Stimulated activated CD8-positive, alpha-beta memory T cell treated with anti-CD3 and anti-CD28 coated beads, Interleukin-2, amount 100 ng/mL, for 1 hour (primary cell): ENCODE measurements at places on chromosomes 12 and 14.

GRCh38 chr12:2391740-2392331 lies 339.0 kb downstream of the CACNA1C start:
- no peak for DNase-seq

GRCh38 chr14:99777951-99778350 lies 15.3 kb upstream of the EML1 start:
- DNase-seq = no peak

DNA sequence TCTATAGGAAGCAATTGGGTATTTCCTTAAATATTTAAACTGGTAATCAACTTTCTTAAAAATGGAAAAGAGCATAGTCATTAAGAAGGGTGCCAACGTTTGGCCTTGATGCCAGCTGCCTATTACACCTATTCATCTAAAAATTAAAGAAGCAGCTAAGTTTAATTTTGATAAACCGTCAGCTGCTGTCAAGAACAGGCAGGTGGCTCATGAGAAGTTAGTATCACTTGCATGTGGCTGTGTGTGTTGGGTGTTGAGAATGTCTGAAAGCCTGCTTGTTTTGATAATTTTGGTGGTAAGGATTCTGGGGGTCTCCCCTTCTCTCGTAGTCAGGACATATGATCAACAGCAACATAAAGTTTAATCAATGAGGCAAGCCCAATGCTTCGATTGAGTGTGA lies 6.5 kb downstream of the GLRX5 start:
- DNase-seq = no peak

GRCh38 chr14:88245321-88245720 lies 77.7 kb downstream of the KCNK10 start:
- no peak for DNase-seq

DNA sequence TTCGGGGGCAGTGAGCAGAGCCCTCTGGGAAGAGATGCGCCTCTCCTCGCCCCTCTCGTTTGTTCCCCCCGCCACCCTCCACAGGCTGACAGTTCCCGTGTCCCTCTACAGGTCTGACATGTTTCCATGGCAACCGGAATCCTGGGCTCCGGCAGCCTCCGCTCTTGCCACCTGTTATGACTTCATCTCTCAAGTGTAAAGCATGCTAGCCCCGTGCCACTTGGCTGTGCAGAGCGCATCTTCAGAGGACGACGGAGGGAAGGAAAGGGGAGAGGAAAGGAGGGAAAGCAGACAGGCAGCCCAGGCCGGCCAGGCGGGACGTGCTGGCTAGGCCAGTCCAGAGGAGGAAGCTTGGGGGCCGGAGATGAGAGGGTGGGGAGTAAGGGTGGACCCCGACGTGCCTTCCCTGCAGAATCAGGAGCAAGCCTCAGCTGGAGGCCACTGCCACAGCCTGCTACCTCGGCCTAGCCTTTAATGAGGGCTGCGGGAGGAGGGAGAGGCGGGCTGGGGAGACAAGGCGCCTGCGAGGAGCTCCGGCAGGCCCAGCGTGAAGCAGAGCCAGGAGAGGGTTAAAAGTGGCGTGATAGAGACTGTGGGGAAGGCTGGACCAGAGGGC lies 214.3 kb downstream of the DPF3 start:
- no peak for DNase-seq

DNA sequence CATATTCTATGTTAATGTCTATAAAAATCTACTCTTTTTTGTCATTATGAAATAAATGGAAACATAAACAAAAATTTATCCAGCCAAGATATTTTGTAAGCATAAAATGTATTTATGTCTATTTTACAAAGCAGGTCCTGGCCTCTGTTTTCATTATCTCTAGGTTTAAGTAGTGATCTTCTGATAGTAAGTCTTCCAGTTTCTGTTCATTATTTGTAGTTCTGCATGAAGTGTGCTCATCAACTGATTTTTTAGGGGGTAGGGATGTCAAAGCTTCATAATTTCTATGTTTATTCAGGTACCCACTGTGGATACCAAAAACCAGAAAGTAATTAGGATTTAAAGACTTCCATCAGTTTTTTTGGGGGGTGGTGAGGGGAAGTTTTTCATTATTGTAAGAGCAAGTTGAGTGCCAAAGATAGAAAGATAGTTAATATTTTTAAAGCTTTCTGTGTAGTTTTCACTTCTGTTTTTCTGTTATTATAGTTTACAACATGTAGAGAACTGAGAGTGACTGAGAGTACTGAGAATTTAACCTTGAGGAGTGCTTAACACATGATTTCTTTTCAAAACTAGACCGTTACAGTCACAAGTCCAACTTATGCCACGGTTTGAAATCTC lies 30.6 kb upstream of the LMO3 start:
- DNase-seq = no peak

- DNase-seq = no peak
These were observed 62.7 kb upstream of the KCNH3 start for GRCh38 chr12:49476091-49476490.

DNA sequence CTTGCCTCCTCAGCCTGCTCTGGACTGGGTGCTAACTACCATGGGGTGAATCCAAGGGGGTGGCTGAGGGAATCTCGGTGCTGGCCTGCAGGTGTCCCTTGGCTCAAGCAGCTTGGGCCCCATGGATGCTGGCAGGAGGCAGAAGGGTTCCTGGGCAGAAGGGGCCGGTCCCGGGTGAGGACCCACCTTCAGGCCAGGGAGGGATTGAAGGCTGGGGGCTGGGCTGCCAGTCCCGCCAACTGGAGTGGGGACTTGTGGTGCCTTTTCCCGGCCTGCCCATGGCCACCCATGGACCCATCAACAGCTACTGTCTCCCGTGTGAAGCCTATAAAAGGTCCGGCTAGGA lies 550.1 kb downstream of the SLC6A15 start:
- no peak for DNase-seq

DNA sequence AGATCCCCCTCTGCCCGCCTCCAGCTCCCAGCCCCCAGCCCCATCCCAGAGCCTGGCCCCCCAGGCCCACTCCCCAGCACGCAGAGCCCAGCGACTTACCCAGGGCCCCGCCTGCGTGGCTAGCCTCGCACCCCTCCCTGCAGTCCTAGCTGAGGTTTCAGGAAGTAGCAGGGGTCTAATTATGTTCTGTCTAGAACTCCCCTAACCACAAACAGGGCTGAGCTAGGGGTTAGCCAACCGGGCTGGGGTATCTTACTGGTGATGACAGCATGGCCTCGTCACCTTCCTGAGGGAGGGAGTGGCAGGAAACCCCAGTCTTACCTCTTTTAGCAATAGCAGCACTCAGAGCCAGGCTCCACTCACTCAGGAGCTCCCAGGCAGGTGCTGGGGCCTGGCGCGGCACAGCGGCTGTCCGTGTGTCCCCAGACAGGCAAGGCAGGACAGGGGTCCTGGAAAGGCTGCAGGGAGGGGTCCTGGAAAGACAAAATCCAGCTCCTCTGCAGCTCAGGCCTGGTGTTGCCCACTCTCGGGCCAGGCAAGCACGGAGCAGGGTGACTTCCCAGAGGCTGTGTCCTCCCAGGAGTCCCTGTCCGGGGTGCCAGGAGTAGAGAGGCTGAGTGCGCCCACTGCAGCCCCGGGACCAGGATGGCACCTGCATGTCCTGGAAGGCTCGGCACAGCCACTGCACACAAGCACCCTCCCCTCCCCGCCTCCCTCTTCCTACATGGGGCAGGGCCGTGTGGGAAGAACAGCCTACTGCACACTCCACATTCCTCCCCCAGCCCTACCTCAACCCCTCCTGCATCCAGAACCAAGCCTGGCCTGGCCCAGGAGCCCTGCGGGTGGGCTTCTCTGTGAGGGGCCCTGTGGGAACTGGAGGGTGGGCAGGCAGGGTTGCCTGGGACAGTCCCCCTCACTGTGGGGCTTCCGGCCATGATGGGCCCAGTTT lies at the start of gene GPR132:
TSS of gene GPR132 (minus strand) at position 151 of the 949 bp plus-strand sequence. CDS start 10,010 bp downstream, outside the sequence.
- peak; percentile 81 for DNase-seq

DNA sequence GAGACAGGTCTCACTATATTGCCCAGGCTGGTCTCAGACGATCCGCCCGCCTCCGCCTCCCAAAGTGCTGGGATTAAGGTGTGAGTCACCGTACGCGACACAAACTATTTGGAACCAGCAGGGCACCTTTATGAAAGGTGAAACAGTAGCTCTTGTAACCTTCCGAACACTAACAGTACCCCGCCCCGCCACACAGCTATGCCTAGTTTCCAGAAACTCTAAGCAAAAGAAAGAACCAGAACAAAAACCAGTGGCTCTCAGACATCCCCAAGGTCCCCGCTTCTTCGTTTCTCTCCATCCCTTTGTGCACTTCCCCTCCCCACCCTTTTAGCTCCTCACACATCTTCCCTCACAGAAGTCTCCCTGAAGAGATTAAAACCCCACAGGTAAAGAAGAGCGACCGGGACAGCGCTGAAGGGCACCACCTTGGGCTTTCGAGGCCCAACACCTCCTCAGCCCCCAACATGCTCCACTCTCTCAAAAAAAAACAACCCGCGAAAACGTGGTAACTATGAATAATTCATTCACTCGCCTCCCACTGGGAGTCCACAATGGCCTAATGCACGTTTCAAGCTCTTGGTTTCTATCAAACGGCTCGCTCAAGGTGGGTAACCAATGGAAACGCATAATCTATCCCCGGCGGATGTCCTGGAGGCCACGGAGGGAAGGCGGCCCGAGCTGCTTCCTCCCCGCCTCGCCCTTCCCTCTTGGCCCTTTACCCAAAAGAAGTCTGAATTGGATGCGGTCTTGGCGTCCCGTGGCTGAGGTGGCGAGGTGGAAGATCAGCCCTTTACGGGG lies 877 bp downstream of the BAG5 start:
- no peak for DNase-seq

- no peak for DNase-seq
These were observed 57.6 kb upstream of the FZD10 start for GRCh38 chr12:130104571-130105106.

DNA sequence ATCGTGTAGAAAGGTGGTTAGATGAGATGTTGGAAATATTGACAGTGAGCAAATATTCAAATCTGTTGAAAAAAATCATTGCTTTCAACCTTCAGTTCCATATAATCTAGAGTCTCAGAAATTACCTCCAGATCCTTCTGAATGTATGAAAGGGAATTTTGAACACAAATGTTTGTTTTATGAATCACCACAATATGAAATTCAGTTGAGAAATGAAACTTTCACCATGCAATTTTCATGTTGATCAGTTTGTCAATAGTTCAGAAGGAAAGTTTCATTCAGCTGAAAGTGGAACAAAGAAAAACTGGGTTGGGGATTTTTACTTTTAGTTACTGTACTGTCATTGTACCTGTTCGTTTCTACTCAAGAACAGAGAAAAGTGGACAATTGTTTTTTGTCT lies 953.6 kb downstream of the SLC6A15 start:
- no peak for DNase-seq

- no peak for DNase-seq
These were observed 421 bp upstream of the ACADS start for GRCh38 chr12:120725151-120725658.

DNA sequence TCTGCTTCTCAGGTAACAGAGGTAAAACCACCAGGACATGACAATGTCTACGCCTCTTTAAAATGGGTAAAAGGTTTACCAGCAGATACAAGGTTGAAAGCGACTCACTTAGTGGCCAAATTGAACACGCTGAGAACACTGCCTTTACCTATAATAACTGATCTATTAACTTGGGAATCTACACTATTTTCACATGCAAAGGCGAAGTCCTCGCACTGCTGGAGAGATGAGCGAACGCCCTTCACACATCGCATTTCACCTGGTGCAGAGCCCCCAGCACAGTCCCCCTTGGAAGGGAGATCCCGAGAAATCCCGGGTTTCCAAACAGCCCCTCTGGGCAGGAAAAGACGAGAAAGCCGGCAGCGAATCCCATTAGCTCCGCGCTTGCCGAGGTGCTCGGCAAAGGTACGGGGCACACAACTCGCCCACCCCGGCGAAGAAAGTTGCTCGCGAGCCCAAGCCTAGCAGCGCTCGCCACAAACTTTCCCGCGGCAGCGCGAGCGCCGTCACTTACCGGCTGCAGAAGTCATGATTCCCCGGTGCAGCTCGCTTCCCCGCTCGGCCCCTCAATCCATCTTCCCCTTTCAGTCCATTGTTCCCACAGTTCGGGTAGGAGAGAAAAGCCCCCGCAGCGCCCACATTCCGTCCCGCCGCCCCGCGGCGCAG lies 423 bp downstream of the FGD6 start:
- no peak for DNase-seq

- no peak for DNase-seq
These were observed 273.9 kb upstream of the MIS18BP1 start for GRCh38 chr14:45526715-45527549.

- DNase-seq = no peak
These were observed 82.4 kb downstream of the SCAF11 start for GRCh38 chr12:45907955-45908354.

DNA sequence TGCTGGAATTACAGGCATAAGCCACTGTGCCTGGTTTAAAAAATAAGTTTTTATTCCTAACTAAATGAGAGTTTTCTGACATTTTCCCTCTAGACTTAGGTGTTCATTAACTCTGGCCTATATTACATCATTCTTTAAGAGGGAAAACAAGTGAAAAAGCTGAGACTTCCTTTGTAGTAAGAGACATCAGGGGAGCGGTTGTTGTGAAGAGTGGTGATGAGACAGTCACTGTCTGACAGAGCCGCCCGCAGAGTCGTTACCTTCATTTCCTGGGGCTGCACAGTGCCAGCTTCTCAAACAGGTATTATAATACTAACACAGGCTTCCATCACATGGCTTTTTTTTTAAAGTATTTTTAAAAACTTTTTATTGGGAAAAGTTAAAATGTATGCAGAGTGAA lies 19.7 kb upstream of the TDRD9 start:
- DNase-seq = no peak

DNA sequence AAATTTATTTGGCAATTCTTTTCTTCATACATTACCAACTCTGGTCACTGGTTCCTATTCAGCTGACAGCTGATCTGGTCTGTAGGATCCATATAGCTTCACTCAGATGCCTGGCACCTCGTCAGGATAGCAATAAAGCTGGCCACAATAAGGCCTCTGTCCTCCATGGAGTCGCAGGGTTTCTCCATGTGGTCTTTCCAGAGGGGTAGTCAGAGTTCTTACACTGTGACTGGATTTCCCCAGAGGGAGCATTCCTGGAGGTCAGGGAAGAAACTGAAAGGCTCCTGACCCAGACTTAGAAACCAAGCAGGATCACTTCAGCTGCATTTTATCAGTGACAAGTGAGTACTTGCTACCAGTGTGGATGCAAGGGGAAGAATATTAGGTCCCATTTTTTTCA lies 34.9 kb upstream of the SIX1 start:
- DNase-seq = no peak

GRCh38 chr12:45292486-45293195 lies 76.7 kb downstream of the ANO6 start:
- no peak for DNase-seq

- DNase-seq = no peak
These were observed 614 bp downstream of the FKBP3 start for GRCh38 chr14:45133683-45134050.

- no peak for DNase-seq
These were observed 230.8 kb upstream of the NAV3 start for GRCh38 chr12:77599782-77600467.

GRCh38 chr12:27474344-27474743 lies 27.8 kb downstream of the SMCO2 start:
- DNase-seq = no peak

DNA sequence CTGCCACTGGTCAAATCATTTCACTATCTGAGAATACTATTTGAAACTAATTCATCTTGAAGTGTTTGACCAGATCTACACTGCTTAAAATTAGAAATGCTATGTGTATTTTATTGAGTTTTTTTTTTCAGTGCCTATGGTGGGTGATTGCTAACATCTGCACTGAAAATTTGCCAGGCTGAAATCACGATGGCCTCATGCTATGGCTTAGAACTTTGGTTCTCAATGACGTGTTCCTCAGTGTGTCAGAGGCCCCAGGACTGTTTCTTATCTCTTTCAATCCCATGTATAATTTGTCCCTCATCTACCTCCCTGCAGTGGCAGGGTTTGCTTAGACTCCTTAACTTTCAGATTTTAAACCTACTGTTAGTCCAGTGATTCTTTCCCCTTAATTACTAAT lies 36.2 kb upstream of the NKX2-8 start:
- DNase-seq = no peak
